ENCODE measurements at places on chromosomes 16 and 17.

DNA sequence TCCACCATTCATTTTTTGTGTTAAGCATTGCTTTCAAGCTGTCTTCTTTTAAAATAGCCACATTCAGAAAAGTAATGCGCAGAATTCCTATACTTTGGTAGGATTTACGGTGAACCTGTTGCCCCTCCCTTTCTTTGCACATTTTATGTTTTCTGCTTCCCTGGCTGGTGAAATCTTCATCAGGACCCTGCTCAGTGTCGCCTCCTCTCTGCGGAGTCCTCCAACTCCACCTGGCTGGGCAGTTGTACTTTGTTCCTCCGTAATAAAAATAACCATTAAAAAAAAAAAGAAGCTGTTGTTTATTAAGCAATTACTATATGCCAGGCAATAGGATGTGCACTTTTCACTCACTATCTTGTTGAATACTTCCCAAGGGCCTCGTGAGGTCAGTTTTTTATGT, 2.9 kb downstream of the UMOD start:
- DNase-seq: no peak

- no peak for DNase-seq
Observed at GRCh38 chr17:71434716-71435115, 686.1 kb upstream of the SOX9 start.

DNA sequence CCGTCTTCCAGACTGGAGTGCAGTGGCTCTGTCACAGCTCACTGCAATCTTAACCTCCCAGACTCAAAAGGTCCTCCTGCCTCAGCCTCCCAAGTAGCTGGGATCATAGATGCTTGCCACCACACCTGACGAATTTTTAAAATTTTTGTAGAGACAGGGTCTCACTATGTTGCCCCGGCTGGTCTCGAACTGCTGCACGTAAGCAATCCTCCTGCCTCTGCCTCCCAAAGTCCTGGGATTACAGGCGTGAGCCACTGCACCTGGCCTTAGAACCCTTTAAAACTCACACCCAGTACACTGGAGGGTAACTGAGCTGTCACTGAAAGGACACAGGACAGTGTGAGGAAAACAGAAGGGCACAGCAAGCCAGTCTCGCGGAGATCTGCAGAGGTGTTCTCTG, 97.6 kb upstream of the NOL11 start:
- no peak for DNase-seq

- no peak for DNase-seq
Observed at GRCh38 chr16:62014319-62014923, 21.8 kb downstream of the CDH8 start.

GRCh38 chr17:64442541-64442971, 6.4 kb upstream of the MILR1 start:
- no peak for DNase-seq

DNA sequence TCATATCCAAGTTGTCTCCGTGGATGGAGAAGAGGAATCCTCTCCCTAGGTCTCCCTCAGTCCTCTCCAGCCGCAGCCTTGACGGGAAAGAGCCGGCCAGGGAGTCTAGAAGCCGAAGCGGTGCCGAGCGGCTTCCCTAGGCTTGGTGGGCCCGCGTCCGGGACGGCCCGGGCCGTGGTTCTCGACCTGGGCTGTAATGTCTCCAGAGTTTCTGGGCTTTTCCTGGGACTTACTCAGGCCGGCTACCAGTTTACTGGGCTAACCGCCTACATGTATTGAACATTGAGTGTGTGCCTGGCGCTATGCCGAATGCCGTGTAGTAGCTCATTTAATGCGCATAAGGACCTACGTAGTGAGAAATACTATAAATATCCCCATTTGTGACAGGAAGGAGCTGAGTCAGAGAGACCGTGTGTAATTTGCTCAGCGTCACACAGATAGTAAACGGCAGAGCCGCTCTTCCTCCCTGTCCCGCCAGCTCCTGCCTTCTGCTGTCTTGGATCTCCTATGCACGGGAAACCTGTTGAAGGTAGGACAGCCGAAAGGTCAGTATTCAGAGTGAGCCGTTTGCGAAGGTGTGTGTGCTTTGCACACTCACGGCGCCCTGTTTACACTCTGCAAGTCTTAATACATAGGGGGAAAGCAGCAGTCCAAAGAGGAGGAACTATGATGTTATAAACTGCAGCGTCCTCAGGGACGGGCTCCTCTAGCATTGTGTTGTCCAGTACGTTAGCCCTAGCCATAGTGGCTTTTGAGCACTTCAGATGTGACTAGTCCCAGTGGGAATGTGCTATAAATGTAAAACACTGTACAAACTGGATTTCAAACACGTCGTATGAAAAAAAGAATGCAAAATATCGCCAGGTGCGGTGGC, 723 bp upstream of the SPAG5 start:
- peak; percentile 35 for DNase-seq

- no peak for DNase-seq
Observed at GRCh38 chr17:75694536-75694935, 26.7 kb upstream of the ITGB4 start.

GRCh38 chr17:72274614-72275013, 153.8 kb downstream of the SOX9 start:
- DNase-seq: no peak

Measured in hypothalamus (tissue), 51 donors.